Neural progenitor cell (in vitro differentiated cells): ENCODE measurements at places on chromosomes 3 and 15. TPM values are rescaled to one million over a fixed set of nuclear protein-coding genes. Genes with fewer than 3 reads are reported as not detected.

The RBP2 gene
- not detected in 2 replicates for total RNA-seq

The MYH15 gene
- 0.12 TPM in 1 of 2 replicates, not detected in the other for total RNA-seq

The KNG1 gene
- not detected in 2 replicates for total RNA-seq

DNA sequence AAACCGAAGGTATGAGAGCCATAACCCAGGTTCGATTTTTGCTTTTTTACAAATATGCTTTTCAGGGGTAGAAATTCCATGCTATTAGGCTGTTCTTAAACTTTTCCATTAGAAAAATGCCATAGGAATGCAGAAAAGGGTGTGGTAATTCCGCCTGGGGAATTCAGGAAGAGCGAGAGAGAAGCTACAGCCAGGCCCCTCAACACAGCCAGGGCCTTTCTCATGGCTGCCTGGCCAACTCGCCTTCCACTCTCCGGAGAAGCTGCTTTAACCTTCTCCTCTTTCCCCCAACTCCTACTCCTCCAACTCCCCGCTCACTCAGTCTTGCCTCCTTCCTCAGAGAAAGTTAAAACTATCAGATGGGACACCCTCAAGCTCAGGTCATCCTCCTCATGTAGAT lies 9.1 kb upstream of the TICRR start:
- DNase-seq = no peak

- no peak for DNase-seq
These were observed 16.9 kb downstream of the TGFBR2 start for GRCh38 chr3:30623351-30623750.

- DNase-seq = peak; percentile 55
These were observed 27.6 kb downstream of the RFT1 start for GRCh38 chr3:53102601-53103147.

The PRTG gene
- total RNA-seq = 508 and 574 TPM in 2 replicates

- no peak for DNase-seq
These were observed 113.8 kb downstream of the FRMD5 start for GRCh38 chr15:44081026-44082013.

DNA sequence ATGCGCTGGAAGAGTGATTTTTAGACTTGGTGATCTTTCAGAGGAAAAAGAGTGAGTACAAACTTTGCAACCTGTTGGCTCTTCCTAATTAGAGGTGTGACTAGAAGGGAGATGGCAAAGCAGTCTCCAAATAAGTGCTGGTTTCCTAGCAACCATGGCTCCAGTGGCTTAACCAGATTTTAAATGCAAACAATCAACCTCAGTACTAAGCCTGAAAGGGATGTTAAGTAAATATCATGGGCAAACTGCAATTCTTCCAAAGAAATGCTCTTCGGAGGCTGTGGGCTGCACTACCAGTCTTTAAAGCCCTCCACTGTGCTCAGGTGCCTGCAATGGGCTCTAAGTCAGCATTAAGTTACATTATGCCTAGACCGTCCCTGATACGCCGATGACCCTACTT lies 678.1 kb upstream of the CCDC54 start:
- peak; percentile 66 for DNase-seq

The JMJD7 gene
- total RNA-seq = 13.4 and 18.3 TPM in 2 replicates

- DNase-seq = no peak
These were observed 18.3 kb upstream of the ACTC1 start for GRCh38 chr15:34813446-34814190.

DNA sequence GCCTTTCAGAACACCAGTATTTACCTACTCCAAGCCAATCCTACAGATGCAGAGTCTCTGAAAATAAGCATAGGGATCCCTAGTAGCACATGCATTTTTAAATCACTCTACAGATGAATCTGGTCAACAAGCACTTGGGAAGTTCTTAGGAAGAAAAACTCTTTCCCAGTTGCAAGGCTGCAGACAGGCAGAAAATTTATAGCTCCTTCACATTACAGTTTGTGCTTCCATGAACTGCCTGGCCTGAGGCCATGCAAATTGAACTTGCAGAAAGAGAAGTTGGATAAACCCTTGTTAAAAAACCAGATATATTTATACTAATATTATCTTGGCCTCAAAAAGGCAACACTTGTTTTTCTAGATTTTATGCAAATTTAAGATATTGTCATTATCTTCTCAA lies 256.9 kb downstream of the EPHA3 start:
- DNase-seq = no peak

- no peak for DNase-seq
These were observed 8.9 kb downstream of the ADCY5 start for GRCh38 chr3:123439806-123440580.

- DNase-seq = no peak
These were observed 161.0 kb upstream of the CGNL1 start for GRCh38 chr15:57215326-57215725.

GRCh38 chr3:194091141-194091540 lies 44.8 kb upstream of the HES1 start:
- no peak for DNase-seq

DNA sequence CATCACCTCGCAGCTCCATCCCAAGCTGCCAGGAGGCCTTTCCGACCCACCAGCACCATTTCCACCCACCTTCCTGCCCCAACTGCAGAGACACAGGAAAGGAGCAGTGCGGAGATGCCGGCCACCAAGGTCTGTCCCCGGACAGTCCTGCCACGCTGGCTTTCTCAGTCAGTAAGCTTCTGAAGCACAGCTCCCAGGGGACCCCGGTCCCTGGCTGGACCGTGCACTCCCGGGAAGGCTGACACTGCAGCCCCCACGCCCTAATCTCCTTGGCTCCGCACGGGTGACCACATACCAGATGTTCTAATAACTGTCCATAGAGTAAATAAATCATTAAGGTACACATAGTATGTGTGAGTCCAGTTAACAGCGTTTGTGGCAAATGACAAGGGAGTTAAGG lies 73.5 kb downstream of the VGLL4 start:
- no peak for DNase-seq

GRCh38 chr15:51982770-51983103 lies 11.2 kb upstream of the LEO1 start:
- DNase-seq = no peak

DNA sequence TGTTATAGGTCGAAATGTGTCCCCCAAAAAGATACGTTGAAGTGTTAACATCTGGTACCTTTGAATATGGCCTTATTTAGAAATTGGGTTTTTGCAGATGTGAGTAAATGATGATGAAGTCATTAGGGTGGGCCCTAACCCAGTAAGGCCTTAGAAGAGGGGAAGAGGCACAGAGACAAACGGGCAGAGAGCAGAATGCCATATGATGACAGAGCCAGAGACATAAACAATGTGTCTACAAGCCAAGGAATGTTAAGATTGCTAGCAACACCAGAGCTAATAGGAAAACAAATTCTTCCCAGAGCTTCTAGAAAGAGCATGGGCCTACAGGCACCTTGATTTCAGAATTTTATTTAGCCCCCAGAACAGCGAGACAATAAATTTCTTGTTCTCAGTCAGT lies 693.1 kb upstream of the NECTIN3 start:
- no peak for DNase-seq
